ENCODE measurements at places on chromosomes 12 and 14. TPM values are rescaled to one million over a fixed set of nuclear protein-coding genes. Genes with fewer than 3 reads are reported as not detected.

GRCh38 chr12:78864403-78864869, at the start of gene SYT1:
TSS of gene SYT1 (plus strand) at chr12:78864774.
- DNase-seq = no peak

GRCh38 chr14:71228711-71229110, 321.5 kb downstream of the PCNX1 start:
- no peak for DNase-seq

GRCh38 chr14:89245802-89246201, 171.2 kb downstream of the FOXN3 start:
- DNase-seq = no peak

GRCh38 chr14:77131871-77132486, 9.6 kb downstream of the ZDHHC22 start:
- no peak for DNase-seq

GRCh38 chr14:69635981-69636639, 24.7 kb downstream of the SUSD6 start:
- DNase-seq = no peak

- DNase-seq = no peak
Observed at GRCh38 chr12:82436354-82436753, 78.0 kb downstream of the METTL25 start.

- DNase-seq = no peak
Observed at GRCh38 chr12:18837025-18837424, 99.1 kb downstream of the CAPZA3 start.

- no peak for DNase-seq
Observed at GRCh38 chr12:49206389-49206788, 17.5 kb upstream of the TUBA1A start.

DNA sequence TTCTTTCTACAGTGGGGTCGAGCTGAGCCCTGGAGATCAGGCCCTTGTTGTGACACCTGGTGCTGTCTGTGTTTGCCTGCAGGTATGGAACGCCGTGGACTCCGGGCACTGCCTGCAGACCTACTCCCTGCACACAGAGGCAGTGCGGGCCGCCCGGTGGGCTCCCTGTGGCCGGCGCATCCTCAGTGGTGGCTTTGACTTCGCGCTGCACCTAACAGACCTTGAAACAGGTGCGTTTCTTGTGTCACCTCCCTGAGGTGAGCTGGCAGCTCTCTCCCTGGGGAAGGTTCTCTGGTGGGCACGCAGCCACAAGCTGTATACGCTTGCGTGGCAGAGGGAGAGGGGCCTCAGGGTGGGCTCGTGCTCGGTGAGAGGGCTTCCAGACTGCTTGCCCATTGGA, 119.3 kb downstream of the BEGAIN start:
- DNase-seq = no peak

DNA sequence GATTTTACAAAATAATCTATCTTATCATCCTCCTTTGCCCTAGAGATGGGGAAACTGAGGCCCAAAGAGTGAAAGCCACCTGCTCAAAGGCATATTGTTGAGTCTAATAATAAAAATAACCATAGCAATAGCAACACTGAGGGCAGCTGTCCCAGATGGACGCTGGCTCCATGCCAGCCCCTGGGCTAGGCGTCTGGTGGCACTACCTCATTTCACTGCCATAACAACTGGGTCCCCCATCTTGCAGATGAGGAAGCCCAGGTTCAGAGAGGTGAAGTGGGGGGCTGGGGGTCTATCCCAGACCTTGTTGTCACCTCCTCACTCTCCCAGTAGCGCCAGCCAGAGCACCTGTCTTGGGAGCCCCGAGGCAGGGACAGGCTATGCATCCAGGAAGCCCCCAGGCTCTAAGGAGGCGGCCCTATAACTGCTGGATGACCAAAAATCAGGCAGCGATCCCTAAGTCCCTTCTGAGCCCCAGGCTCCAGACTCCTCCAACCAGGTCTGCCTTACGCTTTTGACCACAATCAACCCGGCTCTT, 12.8 kb downstream of the BDKRB2 start:
- no peak for DNase-seq

DNA sequence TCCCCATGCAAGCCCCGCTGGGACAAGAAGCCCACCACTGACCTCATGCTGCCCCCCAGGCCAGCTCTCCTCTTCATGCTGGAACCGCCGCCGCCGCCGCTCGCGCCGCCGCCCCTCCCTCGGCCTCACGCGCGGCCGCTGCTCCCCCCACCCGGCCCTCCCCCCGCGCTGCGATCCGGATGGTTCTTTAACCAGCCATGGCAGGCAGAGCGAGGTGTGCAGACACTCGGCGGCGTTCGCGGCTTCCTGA, at the start of gene DCAF5:
TSS of gene DCAF5 (minus strand) at position 218 of the 250 bp plus-strand sequence. CDS start at position 77, 141 bp downstream.
- DNase-seq = peak; percentile 87

Gene ASIC1
- 0.05 TPM for total RNA-seq

Gene PPHLN1
- total RNA-seq = 33.6 TPM

Gene GLS2
- total RNA-seq = 42.2 TPM

Gene BICDL1
- 0.65 TPM for total RNA-seq

Gene SELPLG
- 9.6 TPM for total RNA-seq

Gene JPH4
- total RNA-seq = 0.23 TPM

Gene IL31
- not detected for total RNA-seq

Measured in liver (tissue), 10 donors.